Stimulated activated CD8-positive, alpha-beta memory T cell treated with anti-CD3 and anti-CD28 coated beads, Interleukin-2, amount 100 ng/mL, for 1 hour (primary cell): ENCODE measurements at places on chromosomes 1 and 21.

DNA sequence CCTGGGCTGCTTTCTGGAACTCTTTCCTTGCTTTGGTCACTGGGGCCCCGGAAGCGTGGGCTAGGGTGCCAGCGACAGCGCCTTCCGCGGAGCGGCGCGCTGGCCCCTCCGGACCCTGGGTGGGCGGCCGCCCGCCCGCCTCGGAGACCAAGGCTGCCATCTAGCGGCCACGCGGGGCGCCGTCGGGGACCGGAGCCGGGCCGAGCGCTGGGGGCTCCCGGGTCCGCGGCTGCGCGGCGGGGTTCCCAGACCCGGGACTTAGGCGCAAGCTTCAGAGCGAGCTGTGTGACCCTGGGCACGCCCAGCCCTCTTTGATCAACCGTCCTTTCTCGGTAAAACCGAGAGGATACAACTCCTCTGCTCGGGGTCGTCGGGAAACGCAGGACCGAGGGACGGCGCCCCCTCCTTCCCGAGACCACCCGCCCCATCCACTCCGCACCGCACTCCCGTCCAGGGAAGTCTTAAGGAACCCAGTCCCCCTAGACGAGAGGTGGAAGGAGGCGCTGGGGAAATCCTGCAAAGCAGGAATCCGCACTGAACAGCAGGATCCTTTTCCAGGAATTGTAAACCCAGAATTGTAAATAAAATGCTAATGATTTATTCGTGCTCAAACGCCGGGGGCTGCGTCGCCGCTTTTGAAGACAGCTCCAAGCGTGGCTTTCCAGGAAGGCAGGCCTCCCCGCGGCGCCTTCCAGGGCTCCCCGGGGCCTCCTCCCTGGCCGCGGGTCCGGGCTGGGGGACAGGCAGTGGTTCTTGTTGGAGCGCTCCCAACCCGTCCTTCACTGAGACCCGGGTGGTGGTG lies 41.2 kb downstream of the RRAGC start:
- peak; percentile 14 for DNase-seq

GRCh38 chr1:1156140-1157032 lies 17.3 kb upstream of the TTLL10 start:
- no peak for DNase-seq

DNA sequence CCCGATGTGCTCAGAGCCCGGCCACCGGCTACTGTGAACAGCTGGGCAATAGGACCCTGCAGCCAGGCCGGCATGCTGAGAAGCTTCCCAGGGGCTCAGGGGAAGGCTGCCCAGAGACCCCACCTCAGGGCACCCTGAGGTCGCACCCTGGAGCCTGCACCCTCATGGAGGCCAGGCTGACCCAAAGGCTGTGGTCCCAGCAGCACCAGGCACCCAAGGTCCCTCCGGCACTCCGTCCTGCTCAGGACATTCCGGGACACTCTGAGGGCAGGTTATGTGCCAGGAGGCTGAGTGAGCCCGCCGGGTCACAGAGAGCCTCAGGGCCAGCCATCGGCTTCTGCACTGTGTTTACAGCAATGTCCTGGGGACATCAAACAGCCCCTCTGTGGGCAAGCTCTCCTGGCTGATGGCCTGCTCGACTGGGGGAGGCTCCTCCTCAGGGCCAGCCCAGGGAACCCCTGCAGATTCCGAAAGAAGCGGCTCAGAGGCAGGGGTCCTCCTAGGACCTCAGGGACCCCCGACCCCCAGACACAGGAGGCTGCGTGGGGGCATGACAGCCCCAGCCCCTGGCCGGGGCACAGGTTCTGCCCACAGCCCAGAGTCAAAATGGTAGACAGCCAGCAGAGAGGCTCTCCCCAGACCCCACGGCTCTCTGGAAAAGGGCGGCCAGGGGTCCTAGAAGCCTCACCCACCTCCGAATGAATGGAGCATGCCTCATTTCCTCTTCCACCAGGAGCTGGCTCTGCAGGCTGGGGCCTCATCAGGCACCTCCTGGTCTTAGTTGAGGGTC lies 8.2 kb downstream of the SLC19A1 start:
- DNase-seq = no peak

- DNase-seq = no peak
These were observed 22.0 kb downstream of the GFI1 start for GRCh38 chr1:92464588-92465255.
